ENCODE measurements at places on chromosomes 12 and 14. TPM values are rescaled to one million over a fixed set of nuclear protein-coding genes. Genes with fewer than 3 reads are reported as not detected.

The GLIPR1L1 gene
- not detected for total RNA-seq

The PCED1B gene
- 31.0 TPM for total RNA-seq

GRCh38 chr14:96297000-96297399, 41.0 kb downstream of the BDKRB1 start:
- ATAC-seq: no peak

DNA sequence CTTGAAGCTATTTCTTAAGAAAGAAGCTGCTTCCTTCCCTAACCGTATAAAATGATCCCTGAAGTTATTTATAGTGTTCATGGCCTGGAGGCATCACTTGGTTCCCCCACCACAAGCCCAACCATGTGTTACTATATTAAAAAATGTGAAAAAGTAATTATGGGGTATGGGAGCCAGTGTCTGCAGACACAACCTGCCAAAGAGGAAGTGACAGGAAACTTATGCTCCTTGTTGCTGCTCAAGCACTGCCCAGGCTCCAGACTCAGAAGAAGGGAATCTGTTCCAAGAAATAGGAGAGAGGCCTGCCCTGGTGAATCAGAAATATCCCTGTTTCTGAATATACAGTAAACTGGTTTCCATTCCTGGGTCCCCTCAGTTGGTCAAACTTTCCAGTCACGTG, 217.2 kb upstream of the BMP4 start:
- no peak for ATAC-seq

The RIC8B gene
- 14.9 TPM for total RNA-seq

GRCh38 chr14:37596790-37597472, 1.5 kb downstream of the TTC6 start:
- ATAC-seq: no peak

DNA sequence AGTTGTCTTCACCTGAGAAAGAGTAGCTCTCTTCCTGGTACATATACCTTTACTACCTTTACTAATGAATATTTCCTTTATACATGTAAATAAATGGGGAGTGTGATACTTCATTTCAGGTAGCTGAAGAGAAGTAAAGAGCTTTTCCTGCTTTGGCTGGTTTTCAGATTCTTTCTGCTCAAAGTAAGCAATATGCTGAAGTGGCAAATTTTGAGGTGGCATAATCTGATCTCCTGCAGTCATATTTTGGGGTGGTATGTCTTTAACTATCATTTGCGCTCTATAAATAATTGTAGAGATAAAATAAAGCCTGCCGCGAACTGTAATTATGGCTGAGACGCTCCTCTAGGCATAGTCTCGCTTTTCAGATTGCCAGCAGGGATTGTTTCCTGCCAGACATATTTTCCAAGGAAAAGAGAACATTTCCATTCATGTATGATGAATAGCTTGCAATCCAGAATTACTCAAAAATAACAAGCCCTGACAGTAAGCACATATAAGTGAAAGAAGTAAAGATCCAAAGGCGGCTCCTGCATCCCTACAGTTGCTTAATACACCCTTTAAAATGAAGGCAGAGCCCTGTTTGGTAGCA, 200.7 kb downstream of the C12orf50 start:
- ATAC-seq: no peak

DNA sequence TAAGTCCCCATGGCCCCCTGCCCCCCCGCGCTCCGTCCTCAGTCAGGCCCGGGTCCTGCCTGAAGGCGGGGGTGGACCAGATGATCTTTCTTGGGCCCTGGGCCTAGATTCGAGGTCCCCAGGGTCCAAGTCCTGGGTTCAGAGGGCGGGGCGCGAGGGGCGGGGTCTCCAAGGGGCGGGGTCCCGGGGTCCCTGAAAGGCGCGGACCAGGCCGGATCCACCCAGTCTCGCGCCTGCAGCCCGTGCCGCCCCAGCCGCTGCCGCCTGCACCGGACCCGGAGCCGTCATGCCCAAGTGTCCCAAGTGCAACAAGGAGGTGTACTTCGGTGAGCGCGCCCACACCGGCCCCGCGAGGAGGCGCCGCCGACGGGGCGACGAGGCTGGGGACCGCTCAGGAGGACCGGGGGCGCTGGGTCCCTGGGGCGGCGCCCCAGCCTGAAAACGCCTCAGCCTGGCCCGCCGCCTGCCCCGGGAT, 325 bp downstream of the CRIP1 start:
- ATAC-seq: no peak

- ATAC-seq: no peak
These were observed 13.9 kb upstream of the KRR1 start for GRCh38 chr12:75525263-75525662.

DNA sequence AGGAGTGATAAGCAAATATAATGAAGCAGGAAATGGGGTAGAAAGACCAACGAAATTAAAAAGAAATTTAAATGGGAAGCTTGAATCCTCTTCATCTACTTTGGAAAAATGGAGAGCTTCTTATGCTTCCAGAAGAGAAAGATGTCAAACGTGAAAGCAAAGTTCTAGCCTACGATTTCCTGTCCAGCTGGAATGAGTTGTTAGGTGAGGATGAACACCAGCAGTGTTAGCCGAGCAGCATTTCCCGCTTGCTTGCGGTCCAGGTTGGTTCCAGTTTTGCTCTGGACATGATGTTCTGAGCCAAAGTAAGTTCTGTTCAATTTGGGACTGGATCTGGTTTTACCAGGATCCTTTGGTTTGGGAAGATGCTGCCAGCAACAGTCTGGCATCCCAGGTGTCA, 78.9 kb downstream of the DACT1 start:
- no peak for ATAC-seq

The CFAP251 gene
- 1.8 TPM for total RNA-seq

DNA sequence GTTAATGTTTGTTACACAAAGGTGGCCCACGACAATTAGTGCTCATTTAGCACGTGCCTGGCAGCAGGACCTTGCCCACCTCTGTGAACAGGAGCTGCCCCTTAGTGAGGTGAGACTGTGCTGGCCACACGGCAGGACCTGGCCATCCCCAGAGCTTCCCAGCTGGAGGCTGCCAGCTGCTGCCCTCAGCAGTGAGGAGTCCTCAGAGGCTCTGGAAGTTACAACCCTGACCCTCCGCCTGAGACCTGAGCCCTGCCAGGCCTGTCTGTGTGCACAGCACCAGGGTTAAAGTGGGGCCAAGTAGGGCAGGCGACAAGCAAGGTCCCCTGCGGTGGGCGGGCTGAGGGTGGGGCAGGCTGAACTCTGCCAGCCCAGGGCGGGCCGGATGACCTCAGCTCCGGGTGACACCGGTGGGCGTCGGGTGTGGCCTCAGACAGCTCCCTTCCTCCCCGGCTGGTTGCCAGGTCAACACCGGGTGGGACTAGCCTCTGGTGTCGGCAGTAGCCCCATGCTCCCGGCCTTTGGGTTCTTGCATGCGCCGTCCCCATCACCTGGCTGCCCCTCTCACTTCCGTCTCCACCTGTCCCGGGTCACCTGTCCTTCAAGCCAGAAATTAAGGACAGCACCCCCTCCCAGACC, 9.2 kb upstream of the LBHD2 start:
- ATAC-seq: no peak

- ATAC-seq: no peak
These were observed 29.0 kb downstream of the PTPRQ start for GRCh38 chr12:80472911-80473500.

All from activated T-helper 17 cell treated with anti-CD3 and anti-CD28 coated beads, Interleukin-2, amount 50 U/mL, for 72 hours (primary cell).